PC-9 (cell line): ENCODE measurements at places on chromosomes 12 and 14. TPM values are rescaled to one million over a fixed set of nuclear protein-coding genes. Genes with fewer than 3 reads are reported as not detected.

Gene PLD4
- total RNA-seq = 0.05 TPM in 1 of 2 replicates, not detected in the other

Gene FOXG1
- not detected in 2 replicates for total RNA-seq

GRCh38 chr12:39275846-39276245 lies 167.1 kb downstream of the KIF21A start:
- DNase-seq = no peak

- no peak for DNase-seq
These were observed 1750.7 kb upstream of the FLRT2 start for GRCh38 chr14:83779266-83779665.

DNA sequence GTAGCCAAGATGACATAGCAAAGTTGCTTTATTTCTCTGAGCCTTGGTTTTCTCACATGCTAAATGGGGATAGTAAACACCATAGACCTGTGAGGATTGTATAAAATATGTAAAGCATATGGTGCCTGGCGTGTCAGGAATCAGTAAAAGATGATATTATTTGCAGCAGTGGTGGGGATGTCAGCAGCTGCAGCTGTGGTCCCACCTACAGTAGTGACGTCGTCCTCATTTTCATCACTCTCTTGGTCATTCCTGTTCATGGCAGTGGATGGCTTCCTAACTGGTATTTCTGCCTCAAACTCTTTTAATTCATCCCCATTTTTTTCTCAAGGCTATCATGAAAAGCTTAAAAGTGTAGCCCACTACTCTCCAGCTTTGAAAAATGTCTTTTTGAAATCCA lies 12.1 kb downstream of the BMAL2 start:
- DNase-seq = no peak

DNA sequence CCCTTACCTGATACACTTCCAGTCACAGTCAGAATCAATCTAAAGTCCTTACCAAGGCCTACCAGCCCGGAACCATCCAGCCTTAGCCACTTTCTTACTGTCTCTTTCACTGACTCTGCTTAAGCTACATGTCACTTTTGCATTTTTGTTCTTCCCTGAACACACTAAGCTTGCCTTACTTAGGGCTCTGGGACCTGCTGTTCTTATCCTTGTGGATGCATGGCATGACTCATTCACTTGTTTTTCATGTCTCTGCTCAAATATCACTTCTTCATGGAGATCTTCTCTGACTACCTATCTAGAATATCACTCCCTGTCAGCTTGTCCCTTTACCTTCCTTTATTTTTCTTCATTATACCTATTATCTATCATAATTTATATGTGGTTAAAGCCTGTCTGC lies 65.6 kb upstream of the ZDHHC17 start:
- DNase-seq = no peak

Gene TCL1B
- total RNA-seq = not detected in 2 replicates

Gene ERC1
- 47.2 and 52.0 TPM in 2 replicates for total RNA-seq

DNA sequence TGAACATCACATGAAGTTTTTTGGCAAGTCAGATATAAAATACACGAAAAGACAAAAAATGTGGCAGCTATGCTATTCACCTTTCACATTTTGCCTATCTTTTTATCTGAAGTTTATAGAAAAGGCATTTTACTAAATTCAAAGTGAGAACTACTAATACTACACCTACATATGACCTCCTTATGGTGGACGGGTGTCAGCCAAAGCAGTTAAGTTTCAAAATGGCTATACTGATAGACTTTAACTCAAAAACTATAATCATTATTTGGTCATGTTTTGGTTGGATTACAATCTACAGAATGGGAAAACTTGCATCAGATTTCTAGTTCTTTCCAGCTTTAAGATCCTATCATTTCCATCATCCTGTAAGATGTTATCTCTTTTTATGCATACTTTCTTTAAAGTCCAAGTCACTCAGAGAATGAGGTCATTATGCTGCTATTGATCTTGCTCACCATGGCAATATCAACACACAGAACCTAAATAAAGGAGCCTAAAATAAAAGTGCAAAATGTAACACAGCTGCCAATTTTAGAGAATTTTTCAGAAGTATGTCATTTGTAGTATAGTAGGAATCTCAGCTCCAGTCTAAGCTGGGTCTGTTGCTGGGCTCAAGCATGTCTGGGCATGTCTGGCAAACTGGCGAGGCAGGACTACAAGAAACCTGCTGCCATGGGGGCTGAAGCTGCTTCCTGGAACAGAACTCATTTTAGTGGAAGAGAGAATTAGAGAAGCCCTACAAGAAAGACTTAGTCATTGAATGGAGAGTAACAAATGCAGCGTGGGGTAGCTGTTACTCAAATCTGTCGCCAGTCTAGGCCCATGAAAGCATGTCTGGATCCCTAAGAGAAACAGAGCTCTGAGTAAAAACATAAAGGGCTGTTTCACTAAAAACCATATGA lies 7.6 kb upstream of the AEBP2 start:
- peak; percentile 68 for DNase-seq

Gene CD69
- not detected in 2 replicates for total RNA-seq

DNA sequence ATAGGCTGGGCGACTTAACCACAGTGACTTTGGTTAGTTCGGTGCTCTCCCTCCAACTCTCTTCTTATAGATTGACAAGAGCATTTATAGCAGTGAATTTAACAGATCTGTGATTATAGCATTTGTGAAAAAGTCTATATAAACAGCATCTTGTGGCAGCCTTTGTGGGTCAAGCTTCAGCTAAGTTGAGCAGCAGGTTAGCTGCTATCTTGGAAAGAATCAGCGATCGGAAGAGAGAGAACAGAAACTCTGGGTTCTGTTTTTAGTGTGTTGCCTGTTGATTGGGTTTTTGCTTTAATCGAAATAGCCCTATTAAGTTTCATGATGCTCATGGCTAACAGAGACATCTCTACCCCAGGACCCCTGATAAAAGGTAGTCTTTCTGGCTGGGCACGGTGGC lies 20.2 kb downstream of the EVL start:
- no peak for DNase-seq

Gene CYP27B1
- total RNA-seq = 1.6 and 1.8 TPM in 2 replicates

Gene FBRSL1
- 59.5 and 76.1 TPM in 2 replicates for total RNA-seq

GRCh38 chr14:102103062-102103695 lies 16.3 kb upstream of the HSP90AA1 start:
- no peak for DNase-seq

- DNase-seq = no peak
These were observed 29.4 kb downstream of the SCN8A start for GRCh38 chr12:51620448-51620847.

Gene KRT73
- total RNA-seq = not detected in 2 replicates

Gene LYSET
- total RNA-seq = 9.5 and 14.3 TPM in 2 replicates

DNA sequence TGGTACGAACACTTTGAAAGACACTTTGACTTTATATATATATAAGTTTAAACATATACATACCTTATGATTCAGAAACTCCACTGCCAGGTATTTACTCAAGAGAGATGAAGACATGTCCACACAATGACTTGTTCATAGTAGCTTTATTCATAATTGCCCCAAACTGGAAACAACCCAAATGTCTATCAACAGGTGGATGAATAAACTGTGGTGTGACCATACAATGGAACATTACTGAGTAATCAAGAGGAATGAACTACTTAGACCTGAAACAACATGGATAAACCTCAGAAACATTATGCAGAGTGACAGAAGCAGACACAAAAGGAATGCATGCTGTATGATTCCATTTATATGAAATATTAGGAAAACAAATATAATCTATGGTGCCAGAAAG lies 71.1 kb downstream of the PPP1R36 start:
- no peak for DNase-seq

Gene MGAT4C
- not detected in 2 replicates for total RNA-seq

DNA sequence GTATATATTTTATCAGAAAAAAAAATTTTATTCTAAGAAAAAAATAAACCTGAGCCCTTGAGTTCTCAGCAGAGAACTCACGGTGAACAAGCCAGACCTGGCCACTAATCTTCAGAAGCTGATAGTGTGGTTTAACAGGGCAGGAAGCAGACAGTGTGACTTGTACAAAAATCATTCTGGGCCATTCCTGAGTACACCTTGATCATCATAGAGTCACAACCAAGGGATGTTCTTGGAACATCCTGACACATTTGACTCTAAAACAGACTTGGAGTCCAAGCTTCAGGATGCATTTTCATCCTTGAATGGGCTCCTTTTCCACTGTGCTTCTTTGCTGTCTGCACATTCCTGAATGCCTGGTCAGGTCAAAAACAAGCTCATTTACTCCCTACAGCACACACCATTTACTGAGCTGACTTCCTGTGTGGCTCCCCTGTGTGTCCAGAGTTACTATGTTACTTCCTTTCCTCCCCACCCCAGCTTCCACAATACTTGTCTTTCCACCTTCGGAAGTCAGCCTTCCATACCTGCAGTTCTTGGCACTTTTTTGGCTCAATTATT lies 112.0 kb downstream of the ANO6 start:
- DNase-seq = no peak

- no peak for DNase-seq
These were observed 768.3 kb upstream of the ATXN7L3B start for GRCh38 chr12:73769337-73769736.

GRCh38 chr12:124277394-124278241 lies 17.3 kb upstream of the RFLNA start:
- DNase-seq = no peak

Gene GPD1
- total RNA-seq = 0.24 and 1.0 TPM in 2 replicates

- no peak for DNase-seq
These were observed 32.8 kb upstream of the TOMM20L start for GRCh38 chr14:58362798-58363412.

GRCh38 chr12:39072658-39073057 lies 167.3 kb upstream of the CPNE8 start:
- no peak for DNase-seq

Gene NRXN3
- not detected in 2 replicates for total RNA-seq

Gene BEST3
- 0.17 TPM in 1 of 2 replicates, not detected in the other for total RNA-seq

GRCh38 chr14:36315159-36315853 lies 5.1 kb downstream of the MBIP start:
- no peak for DNase-seq

Gene ITGB7
- total RNA-seq = 2.4 and 3.3 TPM in 2 replicates

Gene TAS2R30
- total RNA-seq = 2.9 and 3.1 TPM in 2 replicates

DNA sequence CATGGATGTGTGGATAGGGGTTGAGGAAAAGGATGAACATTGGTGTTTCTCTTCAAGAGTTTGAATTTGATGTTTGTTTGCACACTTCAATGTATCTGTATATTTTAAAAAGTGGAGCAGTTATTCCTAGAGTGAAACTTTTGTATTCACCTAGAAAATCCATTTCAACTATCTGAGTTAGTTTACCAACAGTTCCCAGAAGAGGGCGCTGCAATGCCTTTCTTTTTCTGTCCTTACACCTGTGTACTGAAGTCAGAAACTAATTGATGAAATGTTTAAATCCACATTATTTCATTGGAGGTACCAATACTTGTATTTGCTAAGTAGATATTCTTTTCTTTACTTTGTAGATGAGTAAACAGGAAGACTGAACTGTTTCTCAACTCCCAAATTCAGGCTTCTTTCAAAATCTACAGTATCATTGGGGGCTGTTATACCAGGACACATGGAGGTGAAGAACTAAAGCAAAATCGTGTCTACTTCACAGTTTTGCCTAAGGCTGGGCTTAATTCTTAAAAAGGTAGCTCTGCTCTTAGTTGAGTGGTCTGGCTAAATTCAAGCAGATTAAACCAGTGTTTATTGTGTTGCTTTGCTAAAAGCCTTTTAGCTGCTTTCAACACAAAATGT lies 26.6 kb upstream of the KLRB1 start:
- DNase-seq = peak; percentile 56

Gene SUSD6
- total RNA-seq = 24.1 and 43.3 TPM in 2 replicates

Gene AKAP5
- total RNA-seq = 0.60 and 0.72 TPM in 2 replicates

GRCh38 chr12:111201036-111201435 lies 167.9 kb downstream of the PHETA1 start:
- DNase-seq = no peak

Gene ADAMTS20
- total RNA-seq = 1.0 and 1.6 TPM in 2 replicates

GRCh38 chr12:31669020-31669419 lies 9.5 kb downstream of the ETFBKMT start:
- DNase-seq = no peak

- peak; percentile 64 for DNase-seq
These were observed 42.4 kb upstream of the EMP1 start for GRCh38 chr12:13154027-13154538.

GRCh38 chr12:6430124-6430989 lies 14.4 kb upstream of the CD27 start:
- peak; percentile 97 for DNase-seq

Gene GLIPR1L1
- total RNA-seq = not detected in 2 replicates

DNA sequence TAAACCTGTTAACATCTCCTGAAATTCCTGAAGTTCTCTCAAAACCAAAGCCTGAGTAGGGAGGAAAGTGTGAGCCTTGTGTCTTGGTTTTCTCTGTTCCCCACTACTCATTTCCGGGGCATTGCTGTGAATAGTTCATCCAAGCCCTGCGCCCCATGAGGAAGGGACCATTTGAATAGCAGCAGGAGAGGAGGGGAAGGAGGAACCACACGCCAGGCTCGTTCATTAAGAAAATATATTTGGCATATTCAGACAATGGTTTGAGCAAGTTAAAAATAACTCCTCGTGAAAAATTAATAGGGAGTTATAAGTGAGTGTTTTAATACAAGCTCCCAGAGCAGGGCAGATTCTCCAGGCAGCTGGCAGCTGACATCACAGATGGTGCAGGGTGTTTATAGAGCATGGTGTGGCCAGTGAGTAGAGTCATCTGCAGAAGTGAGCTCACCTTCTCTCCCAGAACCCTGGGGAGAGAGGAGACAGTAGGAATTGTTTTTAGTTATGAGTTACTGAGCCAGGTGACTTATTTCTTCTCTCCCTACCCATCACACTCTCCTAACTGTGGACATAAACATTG lies 29.5 kb upstream of the CISTR start:
- DNase-seq = no peak

Gene DNAH10
- total RNA-seq = not detected in 2 replicates

- no peak for DNase-seq
These were observed 87.6 kb upstream of the NOVA1 start for GRCh38 chr14:26685401-26685800.

- no peak for DNase-seq
These were observed 4.7 kb downstream of the GPX2 start for GRCh38 chr14:64937821-64938193.

Gene ACVRL1
- not detected in 2 replicates for total RNA-seq

GRCh38 chr14:79294499-79294898 lies 916.8 kb downstream of the DIO2 start:
- DNase-seq = no peak

Gene ULK1
- 50.8 and 70.5 TPM in 2 replicates for total RNA-seq

DNA sequence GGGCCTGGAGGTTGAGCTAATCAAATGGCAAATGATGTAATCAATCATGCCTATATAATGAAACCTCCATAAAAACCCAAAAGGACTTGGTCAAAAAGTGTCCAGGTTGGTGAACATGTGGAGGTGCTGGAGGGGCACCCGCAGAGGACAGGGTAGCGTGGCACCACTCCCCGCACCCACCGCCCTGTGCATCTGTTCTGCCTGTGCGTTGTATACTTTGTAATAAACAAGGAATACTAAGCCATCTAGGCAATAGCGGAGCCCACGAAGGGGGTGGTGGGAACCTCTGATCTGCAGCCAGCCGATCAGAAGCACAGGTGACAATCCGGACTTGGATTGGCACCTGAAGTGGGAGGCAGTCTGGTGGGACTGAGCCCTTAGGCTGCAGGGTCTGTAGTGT lies 75.8 kb upstream of the GPR68 start:
- no peak for DNase-seq

GRCh38 chr12:49345051-49345824 lies 1.4 kb upstream of the DNAJC22 start:
- DNase-seq = no peak
